ENCODE measurements at places on chromosomes 13 and 19.
A peak's percentile ranks its signal among the peaks of the same experiment; 100 is the strongest.

DNA sequence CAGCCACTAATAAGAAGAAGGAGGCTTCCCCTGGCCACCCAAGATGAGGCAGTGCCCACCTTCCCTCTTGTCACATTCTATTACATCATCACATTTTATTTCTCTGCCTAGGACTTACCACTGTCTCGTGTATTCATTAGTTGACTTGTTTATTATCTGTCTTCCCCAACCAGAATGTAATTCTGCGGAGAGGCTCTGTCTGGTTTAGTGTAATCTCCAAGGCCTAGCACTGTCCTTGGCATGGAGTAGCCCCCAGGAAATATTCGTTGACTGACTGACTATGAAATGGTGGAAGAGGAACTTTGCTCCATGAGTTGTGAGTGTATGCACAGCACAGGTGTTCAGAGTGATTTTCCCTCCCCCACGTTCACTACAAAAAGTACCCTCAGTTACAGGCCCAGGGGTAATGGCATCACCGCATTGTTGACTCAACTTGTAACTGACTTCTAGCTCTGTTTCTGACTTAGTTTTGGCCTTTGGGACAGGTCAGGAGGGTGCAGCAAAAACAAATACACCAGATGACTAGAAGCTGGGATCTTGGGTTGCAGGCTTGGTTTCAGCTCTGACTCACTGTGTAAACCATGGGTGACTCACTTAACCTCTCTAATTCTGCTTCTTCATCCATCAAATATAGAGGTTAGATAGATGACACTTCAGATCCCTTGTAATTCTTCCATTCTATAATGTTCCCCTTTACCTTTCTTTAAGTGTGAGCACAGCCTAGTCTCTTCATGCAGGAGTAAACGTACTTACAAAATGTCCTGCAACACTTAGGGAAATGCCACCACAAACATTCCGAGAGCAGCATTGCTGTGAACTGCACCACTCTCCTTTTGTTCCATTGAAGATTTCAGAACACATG, 229.7 kb downstream of the KCNRG start:
- DNase-seq, result peak; percentile 78

DNA sequence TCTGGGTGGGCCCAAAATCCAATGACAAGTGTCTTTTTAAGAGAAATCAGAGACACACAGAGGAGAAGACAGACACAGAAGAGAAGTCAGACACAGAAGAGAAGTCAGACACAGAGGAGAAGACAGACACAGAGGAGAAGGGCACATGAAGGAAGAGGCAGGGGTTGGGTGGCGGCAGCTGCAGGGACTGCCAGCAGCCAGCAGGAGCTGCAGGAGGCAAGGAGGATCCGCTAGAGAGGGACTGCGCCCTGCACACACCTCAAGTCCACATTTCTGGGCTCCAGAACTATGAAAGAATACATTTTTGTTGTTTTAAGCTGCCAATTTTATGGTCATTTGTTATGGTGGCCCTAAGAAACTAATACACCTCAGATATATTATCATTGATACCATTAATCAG, 140.6 kb downstream of the ZIC5 start:
- no peak for DNase-seq

DNA sequence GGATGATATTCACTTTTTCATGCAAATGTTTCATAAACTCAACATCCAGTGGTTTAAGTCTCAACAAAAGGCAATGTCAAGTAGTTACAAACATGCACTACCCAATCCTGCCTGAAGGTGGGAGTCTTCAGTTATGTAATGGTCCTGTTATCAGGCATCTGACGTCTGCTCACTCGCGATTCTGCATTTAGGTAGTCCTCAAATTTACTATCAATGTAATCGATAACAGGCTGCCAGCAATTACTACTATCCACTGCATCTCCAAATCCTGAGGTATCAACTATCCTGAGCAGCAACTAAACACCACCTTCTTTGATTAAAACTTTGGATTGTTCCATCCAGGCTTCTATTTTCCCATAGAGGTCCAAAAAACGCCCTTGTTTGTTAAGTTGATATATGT, 51.2 kb downstream of the NLRP12 start:
- DNase-seq, result peak; percentile 82

DNA sequence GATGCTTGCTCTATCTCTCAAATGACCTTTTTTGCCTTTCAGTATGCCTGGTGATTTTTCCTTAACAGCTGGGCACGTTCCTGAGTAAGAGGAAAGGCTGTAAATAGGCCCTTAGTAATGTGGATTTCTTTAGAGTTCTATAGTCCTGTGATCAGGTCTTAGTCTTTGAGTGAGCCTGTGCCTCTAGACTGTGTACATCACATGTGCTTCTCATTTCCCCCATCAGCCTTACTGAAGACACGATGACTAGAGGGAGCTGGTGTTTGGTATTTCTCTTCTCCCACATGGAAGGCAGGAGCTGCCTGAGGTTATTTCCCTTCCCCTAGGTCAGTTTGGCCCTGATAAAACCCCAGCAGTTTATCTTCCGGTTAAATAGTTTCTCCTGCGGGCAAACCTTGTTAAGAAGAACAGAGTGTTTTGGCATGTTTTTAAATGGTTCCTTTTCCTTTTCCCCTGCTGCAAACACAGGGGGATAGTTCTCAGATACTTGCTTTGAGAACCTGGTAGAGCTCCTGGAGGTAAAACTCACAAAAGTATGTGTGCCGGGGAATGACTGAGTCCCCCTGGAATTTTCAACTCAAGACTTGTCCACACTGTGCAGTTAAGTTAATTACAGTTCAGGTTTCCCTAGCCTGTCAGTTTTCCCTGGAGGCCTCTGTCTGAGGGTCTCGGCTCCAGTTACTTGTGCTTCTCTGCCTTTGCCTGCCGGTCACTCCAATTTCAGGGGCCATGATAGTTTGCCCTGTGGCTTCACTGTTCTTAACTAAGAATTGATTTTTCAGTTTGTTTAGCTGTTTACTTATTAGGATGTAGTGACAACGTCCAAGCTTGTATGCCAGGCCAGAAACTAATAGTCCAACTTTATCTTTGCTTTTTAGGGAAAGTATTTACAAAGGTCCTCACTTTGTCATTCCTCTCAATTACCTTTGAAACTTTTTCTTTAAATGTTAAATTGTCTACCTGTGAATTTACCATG, 94.4 kb downstream of the URI1 start:
- no peak for DNase-seq

GRCh38 chr13:40345654-40346372, 320.6 kb downstream of the FOXO1 start:
- no peak for DNase-seq

DNA sequence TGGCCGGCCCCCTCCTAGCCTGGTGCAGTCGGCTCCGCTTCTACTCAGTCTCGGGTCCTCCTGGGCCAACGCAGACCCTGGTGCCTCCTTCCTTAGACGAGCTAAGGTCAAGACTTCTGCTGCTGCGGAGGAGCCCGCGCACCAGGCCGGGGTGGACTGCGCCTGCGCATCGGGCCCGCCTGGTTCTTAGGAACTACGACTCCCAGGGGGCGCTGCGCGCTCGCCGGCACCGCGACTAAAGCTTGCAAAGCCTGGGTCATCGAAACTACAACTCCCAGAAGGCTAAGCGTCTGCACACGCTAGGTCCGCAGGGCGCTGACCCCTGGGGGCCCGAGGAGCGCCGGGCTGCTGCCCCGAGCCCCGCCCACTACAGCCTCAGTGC, at the start of gene ZNF835:
TSS of gene ZNF835 (minus strand) at position 145 of the 382 bp plus-strand sequence. CDS start 6,559 bp downstream, outside the sequence.
- DNase-seq, result peak; percentile 82

GRCh38 chr19:50537769-50538230, 24.1 kb upstream of the ASPDH start:
- peak; percentile 88 for DNase-seq

- no peak for DNase-seq
These were observed 12.6 kb downstream of the FSD1 start for GRCh38 chr19:4316956-4317355.

DNA sequence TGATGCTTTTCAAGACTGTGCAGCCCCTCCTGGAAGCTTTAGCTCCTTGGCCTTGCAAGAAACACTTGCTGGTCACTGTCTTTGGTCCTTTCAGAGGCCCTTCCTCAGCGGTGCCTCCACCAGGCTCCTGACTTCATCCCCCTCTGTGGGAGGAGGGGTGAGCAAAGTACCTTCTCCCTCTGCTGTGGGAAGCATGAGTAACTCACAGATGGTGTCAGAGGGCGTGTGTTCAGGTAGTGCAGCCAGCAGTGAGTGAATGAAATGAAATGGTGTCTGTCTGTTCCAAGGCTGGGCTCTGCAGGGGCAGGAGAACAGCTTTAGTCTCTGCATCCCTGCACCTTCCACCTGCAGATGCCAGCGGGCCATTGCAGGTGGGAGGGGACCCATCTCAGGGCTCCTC, 102.9 kb downstream of the SHISA2 start:
- DNase-seq, result no peak

DNA sequence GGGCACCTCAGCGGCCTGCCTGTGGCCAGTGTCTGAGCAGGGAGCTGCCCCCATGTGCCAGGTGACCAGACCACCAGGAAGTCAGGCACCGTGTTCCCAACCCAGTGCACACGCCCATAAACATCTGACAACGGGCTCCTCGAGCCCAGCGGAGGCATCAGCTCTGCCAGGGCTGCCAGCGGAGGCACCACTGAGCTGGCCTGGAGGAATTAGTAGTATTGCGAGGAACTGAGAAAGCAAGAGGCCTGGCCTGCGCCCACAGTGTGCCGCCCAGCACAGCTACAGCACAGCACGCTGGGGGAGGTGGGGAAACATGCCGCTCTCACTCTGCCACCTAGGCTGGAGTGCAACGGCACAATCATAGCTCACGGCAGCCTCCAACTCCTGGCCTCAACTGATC, 44.6 kb downstream of the ANKRD27 start:
- DNase-seq, result no peak

GRCh38 chr13:103931331-103931845, 865.2 kb upstream of the SLC10A2 start:
- no peak for DNase-seq

DNA sequence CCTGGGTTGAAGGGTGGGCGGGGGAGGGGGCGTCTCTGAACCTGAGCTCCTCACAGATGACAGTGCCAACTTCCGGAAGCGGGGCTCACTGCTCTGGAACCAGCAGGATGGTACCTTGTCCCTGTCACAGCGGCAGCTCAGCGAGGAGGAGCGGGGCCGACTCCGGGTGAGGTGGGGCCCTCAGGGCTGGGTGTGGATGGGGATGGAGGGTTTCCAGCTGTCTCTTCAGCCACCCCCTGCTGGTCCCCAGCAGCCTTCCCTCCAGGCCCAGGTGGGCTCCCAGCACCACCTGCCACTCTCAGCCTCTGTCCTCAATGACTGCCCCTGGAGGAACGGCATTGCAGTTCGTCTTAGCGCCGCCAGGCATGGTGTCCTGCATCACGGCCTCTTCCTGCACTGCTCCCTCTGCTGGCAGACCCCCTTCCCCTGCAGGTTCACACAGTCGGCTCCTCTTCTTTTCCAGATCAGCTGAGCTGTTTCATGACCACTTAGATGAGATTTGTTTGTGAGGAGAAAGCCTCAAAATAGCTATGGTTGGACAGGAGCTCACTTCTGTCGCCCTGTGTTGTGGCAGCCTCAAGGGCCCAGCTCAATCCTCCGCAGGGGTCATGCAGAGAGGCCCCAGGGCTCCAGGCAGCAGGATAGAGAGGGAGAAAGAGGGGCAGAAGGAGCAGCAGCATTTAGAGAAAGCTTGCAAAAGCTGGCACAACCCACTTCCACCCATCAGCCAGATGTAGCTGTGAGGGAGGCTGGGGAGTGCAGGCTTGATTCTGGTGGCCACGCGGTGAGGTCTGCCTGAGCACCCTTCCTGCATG, 2.5 kb upstream of the GARIN5A start:
- DNase-seq, result peak; percentile 68

- DNase-seq, result no peak
These were observed 2.0 kb upstream of the INAFM1 start for GRCh38 chr19:47272448-47273312.

DNA sequence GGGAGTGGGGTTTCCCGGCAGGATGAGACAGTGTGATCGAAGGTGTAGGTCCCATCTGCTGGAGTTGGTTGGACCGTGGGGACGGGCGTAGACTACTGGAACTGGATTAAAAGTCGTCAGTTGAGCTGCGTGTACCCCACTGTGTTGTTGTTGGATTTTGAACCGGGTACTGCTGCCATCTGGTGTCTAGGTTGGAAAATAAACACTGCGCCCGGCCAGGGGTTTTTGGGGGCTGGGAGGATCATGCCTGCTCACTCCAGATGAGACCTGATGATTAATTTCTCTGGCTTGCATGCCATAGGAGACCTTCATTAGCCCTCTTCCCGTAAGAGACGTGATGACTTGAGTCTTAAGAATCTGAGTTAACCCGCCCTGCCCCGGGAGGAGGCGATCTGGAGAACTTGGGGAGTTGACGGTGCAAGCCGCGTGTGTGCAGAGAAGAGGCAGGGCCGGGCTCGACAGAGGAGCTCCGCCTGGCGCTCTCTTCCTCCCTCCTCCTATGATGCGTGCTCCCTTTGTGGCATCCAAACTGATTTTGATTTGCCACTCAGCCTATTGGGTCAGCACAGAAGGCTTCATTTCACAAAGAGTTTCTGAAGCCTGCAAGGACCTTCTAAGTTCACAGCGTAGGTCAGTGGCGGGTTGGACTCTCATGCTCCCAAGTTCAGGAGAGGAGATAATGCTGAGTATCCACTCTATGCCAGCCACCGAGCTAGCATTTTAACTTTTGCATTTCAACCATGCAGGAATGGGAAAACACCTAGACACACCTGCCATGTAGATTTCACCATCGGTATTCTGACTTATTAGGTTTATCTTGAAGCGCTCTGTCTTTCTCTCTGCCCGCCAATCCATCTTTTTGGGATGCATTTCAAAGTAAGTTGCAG, 2.7 kb downstream of the UHRF1 start:
- DNase-seq, result peak; percentile 91

Measured in activated CD4-positive, alpha-beta T cell treated with anti-CD3 and anti-CD28 coated beads, Interleukin-2, amount 10 ng/mL, durations not matched to agents 24 days and 14 days (primary cell).